ENCODE measurements at places on chromosomes 3 and 15.
A peak's percentile ranks its signal among the peaks of the same experiment; 100 is the strongest.

- no peak for DNase-seq
Observed at GRCh38 chr3:168088106-168088720, 7.5 kb downstream of the GOLIM4 start.

- DNase-seq, result no peak
Observed at GRCh38 chr15:51075826-51076523, 18.7 kb downstream of the TNFAIP8L3 start.

- DNase-seq, result no peak
Observed at GRCh38 chr3:114328345-114328744, 34.5 kb downstream of the TIGIT start.

DNA sequence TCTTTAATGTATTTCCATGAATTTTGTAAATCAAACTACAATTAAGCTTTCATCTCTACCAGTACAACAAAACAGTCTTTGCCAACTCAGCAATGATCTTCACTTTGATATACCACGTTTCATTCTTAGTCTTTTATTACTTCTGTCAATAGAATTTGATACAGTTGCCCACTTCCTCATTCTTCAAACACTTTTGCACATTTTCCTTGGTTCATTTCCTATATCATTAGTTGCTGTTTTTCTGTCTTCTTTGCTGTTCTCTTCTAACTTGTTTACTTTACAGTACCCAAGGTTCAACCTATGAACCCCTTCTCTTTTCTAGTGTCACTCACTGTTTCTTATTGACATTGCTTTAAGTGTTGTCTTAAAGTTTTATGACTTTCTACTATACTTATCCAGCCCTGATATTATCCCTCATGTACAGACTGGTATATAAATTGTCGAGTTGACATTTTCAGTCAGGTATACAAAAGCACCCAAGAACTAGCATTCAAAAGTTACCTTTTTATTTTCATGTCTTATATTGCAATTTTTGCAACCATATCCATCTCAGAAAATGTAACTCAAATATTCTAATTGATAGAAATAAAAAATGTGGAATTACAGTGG lies 903.1 kb downstream of the NSUN3 start:
- DNase-seq, result no peak

DNA sequence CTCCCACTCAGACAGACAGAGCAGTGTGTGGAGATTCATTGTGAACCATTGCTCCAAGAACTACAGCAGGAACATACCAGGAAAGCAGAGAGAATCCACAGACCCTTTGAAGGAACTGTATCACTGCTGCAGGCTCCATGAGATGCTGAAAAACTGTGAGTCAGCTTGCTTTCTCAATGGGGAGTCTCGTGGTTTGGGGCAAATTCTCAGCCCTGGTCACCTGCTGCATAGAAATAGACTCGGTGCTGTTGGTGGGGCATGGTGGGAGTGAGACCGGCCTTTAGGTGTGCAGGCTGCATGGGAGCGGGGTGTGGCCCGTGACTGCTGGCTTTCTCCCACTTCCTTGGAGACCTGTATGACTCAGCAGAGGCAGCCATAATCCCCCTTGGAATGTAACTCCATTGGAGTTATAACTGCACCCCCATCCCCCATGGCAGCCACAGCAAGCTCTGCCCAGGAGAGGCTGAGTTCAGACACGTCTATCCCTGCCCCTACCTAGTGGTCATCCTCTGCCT lies 35.6 kb downstream of the ALCAM start:
- no peak for DNase-seq

- DNase-seq, result peak; percentile 36
Observed at GRCh38 chr3:11088066-11088465, 66.2 kb upstream of the HRH1 start.

DNA sequence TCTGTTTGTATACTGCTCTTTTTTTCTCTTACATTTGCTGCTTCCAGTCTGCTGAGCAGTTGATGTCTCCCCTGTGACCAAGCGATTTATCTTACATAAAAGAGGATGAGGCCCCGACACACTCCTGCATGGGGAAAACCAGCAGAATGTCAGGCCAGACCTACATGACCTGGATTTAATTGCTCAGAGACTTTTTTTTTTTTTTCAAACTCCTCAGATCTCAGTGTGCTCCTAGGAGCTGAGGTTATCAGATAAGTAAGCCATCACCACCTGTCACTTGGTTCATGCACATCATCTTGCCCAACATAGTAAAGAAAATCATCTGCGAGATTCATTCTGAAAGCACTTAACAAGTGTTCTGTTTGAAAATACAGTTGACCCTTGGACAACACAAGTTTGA lies 163.1 kb downstream of the PLCL2 start:
- DNase-seq, result no peak

GRCh38 chr3:100900671-100901335 lies 92.4 kb downstream of the ABI3BP start:
- DNase-seq, result peak; percentile 69

- peak; percentile 6 for DNase-seq
Observed at GRCh38 chr3:193805448-193805847, 212.4 kb downstream of the OPA1 start.

- no peak for DNase-seq
Observed at GRCh38 chr3:114745322-114746240, 401.5 kb downstream of the ZBTB20 start.

- no peak for DNase-seq
Observed at GRCh38 chr3:9806688-9807589, 3.1 kb upstream of the TTLL3 start.

All from dermis microvascular lymphatic vessel endothelial cell (primary cell).